ENCODE measurements at places on chromosomes 11 and 22.

GRCh38 chr11:119431523-119431922, 8.6 kb upstream of the THY1 start:
- DNase-seq: no peak

GRCh38 chr11:27209562-27210005, 153.4 kb downstream of the CCDC34 start:
- DNase-seq: no peak

DNA sequence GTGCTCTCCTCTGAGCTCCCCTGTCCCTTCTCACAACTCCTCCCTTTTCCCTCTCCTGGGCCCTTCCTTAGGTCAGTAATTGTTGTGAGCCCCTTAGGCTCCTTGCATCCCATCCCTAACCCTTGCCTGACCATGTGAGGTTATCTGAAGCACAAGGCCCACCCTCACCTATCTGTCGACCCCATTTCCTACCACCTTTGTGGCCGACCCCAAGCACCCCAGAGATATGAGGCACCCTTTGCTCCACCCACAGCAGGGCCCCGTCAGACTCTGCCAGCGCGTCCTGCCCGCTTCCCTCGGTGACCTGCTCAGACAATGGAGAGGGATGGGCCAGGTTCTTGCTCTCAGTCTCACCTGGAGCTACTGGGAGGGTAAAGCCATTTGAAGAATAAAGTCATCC, 1.3 kb downstream of the GNG3 start:
- DNase-seq: peak; percentile 28

DNA sequence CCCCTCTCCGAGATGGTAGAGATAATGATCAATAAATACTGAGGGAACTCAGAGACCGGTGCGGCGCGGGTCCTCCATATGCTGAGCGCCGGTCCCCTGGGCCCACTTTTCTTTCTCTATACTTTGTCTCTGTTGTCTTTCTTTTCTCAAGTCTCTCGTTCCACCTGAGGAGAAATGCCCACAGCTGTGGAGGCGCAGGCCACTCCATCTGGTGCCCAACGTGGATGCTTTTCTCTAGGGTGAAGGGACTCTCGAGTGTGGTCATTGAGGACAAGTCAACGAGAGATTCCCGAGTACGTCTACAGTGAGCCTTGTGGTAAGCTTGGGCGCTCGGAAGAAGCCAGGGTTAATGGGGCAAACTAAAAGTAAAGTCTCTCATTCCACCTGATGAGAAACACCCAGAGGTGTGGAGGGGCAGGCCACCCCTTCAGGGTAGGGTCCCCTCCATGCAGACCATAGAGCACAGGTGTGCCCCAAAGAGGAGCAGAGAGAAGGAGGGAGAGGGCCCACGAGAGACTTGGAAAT, 43.2 kb downstream of the IGLL1 start:
- DNase-seq: no peak

- DNase-seq: no peak
These were observed 80.9 kb upstream of the PICALM start for GRCh38 chr11:86149792-86150191.
